ENCODE measurements at places on chromosomes 12 and 14.

GRCh38 chr12:34301251-34302130 is 279.2 kb downstream of the ALG10 start:
- DNase-seq: no peak

- DNase-seq: no peak
These were observed 225.1 kb upstream of the FSCB start for GRCh38 chr14:44732144-44732543.

- DNase-seq: no peak
These were observed 124.2 kb downstream of the DENND5B start for GRCh38 chr12:31466768-31467167.

- peak; percentile 9 for DNase-seq
These were observed 108.6 kb downstream of the EGLN3 start for GRCh38 chr14:33842299-33842698.

DNA sequence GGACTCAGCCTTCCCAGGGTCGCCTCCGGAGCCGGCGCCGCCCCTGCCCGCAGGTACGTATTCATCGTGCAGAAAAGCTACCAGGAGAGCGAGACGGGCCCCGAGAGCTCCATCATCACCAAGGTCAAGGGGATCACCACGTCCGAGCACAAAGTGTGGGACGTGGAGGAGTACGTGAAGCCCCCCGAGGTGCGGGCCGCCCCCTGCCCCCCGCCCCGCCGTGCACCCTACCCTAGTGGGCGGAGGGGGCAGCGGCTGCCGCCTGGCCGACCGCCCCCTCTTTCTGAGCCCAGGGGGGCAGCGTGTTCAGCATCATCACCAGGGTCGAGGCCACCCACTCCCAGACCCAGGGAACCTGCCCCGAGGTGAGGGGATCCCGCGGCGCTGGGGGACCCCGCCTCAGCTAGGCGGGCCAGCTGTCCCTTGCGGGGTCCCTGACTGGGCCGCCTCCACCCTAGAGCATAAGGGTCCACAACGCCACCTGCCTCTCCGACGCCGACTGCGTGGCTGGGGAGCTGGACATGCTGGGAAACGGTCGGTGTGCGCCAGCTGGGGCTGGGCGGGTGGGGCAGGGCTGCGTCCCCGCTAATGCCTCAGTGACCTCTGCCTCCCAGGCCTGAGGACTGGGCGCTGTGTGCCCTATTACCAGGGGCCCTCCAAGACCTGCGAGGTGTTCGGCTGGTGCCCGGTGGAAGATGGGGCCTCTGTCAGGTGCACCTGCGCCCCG is 973 bp downstream of the P2RX2 start:
- no peak for DNase-seq

- DNase-seq: no peak
These were observed 22.0 kb upstream of the MGST1 start for GRCh38 chr12:16325426-16325825.

- DNase-seq: no peak
These were observed 5.0 kb downstream of the CCND2 start for GRCh38 chr12:4278329-4279197.

GRCh38 chr12:75364919-75365318 is 26.0 kb upstream of the GLIPR1L2 start:
- no peak for DNase-seq

DNA sequence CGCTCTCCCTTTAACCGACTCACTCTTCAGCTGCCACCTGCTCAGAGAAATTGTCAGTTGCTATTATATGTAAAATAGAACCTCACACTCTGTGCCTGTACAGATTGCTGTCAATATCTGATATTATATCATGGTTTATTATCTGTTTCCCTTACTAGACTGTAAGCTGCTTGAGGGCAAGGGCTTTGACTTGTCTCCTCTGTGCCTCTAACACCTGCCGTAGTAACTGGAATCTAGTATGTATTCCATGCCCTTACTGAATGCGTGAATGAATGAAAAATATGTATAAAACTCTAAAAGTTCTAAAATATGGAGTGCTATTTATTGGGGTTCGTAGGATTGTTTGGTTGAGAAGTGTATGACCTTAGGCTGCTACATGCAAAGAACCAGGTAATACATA is 1.7 kb upstream of the CD69 start:
- no peak for DNase-seq

DNA sequence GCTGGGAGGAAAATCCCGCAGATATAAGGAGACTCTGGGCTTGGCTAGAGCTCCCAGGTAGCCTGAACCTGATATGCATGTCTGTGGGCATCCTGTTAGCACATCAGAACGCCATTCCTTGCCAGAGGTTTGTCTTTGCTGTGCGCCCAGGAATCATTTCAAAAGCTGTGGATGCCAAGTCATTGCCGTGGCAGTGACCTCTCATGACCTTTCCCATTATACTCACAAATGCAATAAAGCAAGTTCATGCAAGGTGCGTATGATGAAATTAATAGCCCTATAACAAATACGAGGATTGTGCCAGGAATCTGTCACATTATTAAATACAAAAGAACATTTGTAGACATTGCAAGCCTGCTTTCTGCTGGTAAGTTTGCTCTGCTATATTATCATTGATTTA is 229.1 kb upstream of the PELI2 start:
- DNase-seq: no peak

GRCh38 chr12:93833946-93834345 is 156.8 kb downstream of the CRADD start:
- no peak for DNase-seq

DNA sequence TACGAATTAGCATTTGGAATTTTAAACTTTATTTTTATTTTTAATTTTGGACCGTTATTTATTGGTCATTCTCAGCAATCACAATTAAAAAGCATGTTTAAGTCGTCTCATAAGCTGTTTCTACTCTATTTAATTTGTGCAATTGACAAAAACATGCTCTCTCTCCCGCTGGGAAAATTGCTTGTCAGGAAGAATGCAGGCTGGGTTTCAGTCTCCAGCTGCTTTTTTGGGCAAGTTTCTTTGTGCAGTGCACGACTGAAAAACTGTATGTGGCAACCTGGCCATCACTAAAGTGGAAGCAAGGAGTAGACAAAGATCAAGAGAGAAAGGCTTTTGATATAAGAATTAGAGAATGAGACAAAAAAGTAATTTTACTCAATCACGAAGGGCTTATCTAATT is 941.5 kb upstream of the MDGA2 start:
- no peak for DNase-seq

GRCh38 chr12:133010657-133011297 is 24.6 kb downstream of the ZNF26 start:
- no peak for DNase-seq

DNA sequence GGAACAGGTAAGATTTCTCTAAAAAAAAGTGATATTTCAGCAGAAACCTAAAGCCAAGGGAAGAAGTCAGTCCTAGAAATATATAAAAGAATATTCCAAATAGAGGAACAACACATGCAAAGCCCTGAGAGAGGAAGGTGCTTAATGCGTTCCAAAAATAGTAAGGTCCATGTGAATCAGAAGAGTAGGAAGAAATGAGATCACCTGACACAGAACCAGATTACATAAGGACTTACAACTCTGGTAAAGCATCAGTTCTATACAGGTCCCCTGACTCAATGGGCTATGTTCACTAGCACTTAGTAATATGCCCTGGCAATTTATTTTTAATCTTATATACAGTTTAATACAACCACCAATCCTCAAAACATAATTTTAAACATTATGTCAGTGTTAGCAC is 30.0 kb downstream of the SENP1 start:
- no peak for DNase-seq

DNA sequence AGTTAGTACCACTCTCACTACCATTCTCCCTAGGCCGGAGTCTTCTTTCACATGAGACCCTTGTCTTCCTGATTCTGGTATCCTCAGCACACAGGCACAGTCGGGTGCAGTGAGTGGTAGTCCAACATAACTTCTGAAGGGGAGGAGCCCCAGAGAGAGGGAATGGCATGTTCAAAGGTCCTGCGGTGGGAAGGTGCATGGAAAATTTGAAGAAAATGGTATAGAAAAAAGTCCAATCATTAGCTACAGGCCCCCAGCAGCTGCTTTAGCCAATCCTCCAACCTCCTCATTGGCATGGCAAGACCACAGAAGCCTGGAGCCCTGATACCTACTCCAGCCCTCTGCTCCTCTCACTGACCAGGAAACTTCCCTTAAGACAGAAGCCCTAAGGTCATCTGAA is 96.6 kb downstream of the ZFP36L1 start:
- no peak for DNase-seq

GRCh38 chr14:71301611-71302010 is 394.4 kb downstream of the PCNX1 start:
- no peak for DNase-seq

- no peak for DNase-seq
These were observed 30.6 kb downstream of the TAOK3 start for GRCh38 chr12:118342090-118342489.

GRCh38 chr12:93106910-93107309 is 177.8 kb upstream of the EEA1 start:
- DNase-seq: no peak

GRCh38 chr14:74424606-74425005 is 1.4 kb downstream of the SYNDIG1L start:
- no peak for DNase-seq

GRCh38 chr12:128840862-128841468 is 12.3 kb upstream of the GLT1D1 start:
- no peak for DNase-seq

DNA sequence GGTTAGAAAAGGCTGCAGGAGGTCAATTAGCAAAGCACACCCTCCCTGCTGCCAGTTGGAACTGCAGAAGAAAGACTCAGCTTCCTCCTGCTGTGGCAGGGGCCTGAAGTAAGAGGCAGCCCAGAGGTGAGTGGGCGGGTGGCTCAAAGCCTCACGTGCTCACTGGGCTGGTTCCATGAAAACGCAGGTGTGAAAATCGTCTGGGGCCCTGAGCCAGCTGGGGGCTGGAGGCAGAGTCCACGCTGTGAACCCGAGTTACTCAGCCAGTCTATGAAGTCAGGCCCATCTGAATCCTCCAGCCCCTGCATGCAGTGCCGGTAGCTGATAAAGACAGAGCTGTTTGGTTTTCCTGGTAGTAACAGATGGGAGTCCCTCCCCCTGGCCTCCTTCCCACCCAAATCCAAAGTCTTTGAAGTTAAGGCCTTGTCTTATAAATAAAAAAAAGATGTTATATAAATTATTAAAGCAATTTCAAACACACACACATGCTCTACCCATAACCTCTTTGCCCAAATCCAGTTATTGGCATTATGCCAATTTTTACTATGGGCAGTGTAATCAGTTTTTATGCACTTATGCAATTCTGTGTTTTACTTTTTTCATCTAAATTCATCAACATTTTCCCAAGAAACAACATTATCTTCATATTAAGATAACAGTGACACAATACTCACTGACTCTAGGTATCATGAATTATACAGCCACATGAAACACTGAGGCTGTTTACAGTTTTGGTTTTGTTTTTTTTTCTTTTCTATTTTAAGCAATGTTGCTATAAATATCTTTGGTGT is 57.9 kb upstream of the PNMA1 start:
- peak; percentile 83 for DNase-seq

- peak; percentile 23 for DNase-seq
These were observed 1.8 kb downstream of the OAS1 start for GRCh38 chr12:112908548-112908947.

- DNase-seq: no peak
These were observed 4.9 kb downstream of the CACNA2D4 start for GRCh38 chr12:1913377-1914113.

- DNase-seq: no peak
These were observed 73.9 kb downstream of the ITPK1 start for GRCh38 chr14:93041830-93042229.

- DNase-seq: no peak
These were observed 121.7 kb downstream of the SLC38A1 start for GRCh38 chr12:46147144-46147543.

- no peak for DNase-seq
These were observed 52.6 kb upstream of the OTX2 start for GRCh38 chr14:56862836-56863235.

- DNase-seq: no peak
These were observed at the start of gene VRTN for GRCh38 chr14:74348241-74348734. Gene VRTN, plus strand, starts transcription at chr14:74348471. Its CDS starts 8,313 bp downstream, at chr14:74356784.

- DNase-seq: no peak
These were observed 15.6 kb upstream of the TFCP2 start for GRCh38 chr12:51188359-51189051.

DNA sequence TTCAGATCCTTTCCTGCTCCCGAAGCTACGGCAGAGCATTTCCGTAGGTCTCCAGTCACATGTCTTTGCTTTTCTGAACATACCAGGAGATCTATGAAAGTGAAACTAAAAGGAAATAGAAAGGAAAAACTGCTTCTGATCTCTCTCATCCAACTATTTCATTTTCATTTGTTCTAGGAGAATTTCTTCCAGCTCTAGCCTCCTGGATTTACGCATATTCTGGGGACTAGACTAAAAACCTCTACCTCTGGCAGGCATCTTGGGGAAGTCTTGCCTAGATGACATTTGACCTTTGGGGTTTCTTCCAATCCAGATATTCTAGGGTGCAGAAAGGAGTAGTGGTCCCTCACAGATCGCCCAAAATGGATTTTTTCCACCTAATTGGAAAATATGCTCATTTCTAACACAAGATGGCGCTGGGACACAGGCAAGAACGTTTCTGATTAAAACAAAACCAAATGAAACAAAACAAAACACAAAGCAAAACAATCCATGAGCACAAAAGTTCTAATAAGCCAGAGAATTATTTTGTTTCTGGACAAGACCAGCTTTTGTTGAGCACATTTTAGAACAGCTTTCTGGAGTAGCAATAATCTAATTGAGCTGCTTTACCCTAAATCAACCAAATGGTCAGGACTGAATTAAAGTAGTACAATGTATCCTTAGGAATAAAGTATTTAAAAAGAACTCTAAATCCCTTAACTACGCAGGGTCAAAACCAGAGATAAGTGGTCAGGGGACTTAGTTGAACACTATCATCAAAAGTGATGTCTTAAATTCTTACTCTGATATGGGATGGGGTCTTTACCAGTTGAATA is 12.3 kb upstream of the PARP11 start:
- no peak for DNase-seq

- DNase-seq: no peak
These were observed 7.3 kb upstream of the TCHP start for GRCh38 chr12:109892748-109893147.

GRCh38 chr12:103809154-103809553 is 31.9 kb downstream of the NT5DC3 start:
- no peak for DNase-seq

DNA sequence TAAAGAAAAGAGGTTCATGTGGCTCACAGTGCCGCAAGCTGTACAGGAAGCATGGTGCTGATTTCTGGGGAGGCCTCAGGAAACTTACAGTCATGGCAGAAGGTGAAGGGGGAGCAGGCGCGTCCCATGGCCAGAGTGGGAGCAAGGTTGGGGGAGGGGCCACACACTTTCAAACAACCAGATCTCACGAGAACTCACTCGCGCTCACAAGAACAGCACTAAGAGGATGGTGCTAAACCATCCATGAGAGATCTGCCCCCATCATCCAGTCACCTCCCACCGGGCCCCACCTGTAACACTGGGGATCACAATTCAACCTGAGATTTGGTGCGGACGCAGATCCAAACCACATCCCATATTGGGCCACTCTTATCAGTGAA is 80.5 kb downstream of the CCDC92 start:
- DNase-seq: no peak

All from stimulated activated naive CD8-positive, alpha-beta T cell treated with anti-CD3 and anti-CD28 coated beads, Interleukin-15, Interleukin-2, amounts not matched to agents 100 U/mL and 50 U/mL, for 24 hours (primary cell).